ENCODE measurements at places on chromosomes 11 and 22. TPM values are rescaled to one million over a fixed set of nuclear protein-coding genes. Genes with fewer than 3 reads are reported as not detected.

Gene OR6A2
- 0.20 TPM for total RNA-seq

Gene AIFM3
- total RNA-seq: 0.20 TPM

Gene ASCL3
- not detected for total RNA-seq

- DNase-seq: no peak
Observed at GRCh38 chr11:5846701-5847100, 5.0 kb upstream of the OR52E6 start.

DNA sequence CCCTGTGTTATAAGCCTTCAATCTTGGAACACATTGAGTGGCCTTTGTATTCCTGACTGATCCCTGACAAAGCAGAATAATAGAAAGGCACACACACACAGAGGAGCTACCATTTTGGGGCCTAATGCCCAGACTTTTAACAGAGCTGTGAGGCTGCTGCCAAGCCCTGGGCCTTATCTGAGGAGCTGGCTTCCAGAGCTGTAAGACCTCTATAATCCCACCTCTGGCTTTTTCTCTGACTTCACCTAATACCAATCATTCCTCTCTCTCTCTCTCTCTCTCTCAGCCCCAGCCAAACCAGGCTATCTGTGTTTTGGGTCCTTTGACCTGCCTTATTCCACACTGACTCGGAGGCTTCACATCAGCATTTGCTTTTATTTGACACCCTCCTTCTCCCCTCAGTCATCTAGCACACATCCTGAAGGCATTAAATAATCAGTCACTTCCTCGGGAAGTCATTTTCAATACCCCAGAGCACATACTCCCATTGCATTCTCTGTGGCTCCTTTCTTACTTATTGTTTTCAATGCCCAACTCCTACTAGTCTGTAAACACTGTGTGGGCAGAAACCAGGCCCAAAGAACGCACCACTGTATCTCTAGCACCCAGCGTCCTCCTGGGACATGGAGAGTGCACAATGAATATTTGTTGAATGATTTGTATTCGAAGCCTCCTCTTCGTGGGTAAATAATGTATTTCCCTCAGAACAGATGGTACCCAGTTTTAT is 21.2 kb upstream of the TRIM44 start:
- DNase-seq: no peak

DNA sequence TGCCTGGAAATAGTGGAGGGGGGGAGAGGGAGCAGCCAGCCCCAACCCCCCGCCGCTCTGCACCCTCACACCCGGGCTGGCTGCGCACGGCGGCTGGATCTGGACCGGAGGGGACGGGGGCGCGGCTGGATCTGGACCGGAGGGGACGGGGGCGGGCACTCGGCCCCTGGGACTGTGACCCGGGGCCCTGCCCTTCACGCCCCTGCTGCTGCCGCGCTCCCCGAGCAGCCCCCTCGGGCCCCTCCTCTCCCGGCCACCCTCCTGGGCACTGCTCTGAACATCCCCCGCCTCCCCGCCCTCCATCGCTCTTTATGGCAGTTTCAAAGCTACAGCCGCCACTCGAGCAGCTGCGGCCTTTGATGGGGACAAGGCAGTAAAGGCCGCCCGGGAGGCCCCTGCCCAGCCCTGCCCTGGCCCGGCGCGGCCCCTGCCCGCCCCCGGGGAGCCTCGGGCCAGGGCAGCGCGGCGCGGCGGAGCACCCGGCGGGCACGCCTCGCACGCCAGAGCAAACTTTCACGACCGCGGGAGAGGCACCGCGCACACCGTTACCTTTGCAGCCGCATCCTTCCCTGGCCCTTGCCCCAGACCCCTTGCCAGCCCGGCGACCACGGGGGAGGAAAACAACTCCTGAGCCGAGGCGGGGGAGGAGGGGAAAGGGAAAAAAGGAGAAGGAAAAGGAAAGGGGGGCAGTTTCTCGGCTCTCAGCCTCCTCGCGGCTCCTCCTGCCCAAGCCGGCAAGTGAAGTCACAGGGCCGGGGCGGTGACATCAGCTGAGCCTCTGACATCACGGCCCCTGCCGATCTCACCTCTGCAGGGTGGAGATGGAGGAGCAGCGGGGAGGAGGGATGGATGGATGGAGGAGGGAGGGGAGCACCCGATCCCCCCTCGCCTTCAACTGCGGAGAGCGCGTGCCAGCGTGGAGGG is 13.1 kb upstream of the TCF20 start:
- DNase-seq: no peak

DNA sequence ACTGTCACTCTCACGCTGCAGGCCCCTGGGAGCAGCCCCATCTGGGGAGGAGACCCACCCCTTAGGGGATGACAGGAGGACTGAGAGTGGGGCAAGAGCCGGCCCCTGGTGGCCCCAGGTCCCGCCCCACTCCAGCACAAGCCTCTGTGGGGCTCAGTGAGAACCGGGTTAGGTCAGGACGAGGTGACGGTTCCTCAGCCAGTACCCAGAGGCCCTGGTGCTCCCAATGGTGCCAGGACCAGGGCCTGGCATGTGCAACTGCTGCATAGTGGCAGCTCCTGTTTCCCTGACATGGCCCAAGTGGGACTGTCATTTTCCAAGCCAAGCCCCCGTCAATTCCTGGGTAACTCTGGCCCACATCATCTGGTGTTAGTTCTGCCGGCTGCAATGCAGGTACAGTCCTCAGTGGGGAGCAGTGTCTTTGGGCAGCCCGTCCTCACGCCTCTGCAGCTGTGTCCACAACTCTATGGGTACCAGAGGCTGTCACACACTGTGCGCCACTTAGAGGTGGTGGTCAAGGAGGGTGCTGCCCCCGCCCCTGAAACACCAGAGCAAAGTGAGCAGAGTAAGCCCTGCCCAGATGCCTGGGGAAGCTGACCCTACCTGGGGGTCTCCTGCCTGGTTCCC is 15.9 kb downstream of the CHID1 start:
- DNase-seq: no peak

DNA sequence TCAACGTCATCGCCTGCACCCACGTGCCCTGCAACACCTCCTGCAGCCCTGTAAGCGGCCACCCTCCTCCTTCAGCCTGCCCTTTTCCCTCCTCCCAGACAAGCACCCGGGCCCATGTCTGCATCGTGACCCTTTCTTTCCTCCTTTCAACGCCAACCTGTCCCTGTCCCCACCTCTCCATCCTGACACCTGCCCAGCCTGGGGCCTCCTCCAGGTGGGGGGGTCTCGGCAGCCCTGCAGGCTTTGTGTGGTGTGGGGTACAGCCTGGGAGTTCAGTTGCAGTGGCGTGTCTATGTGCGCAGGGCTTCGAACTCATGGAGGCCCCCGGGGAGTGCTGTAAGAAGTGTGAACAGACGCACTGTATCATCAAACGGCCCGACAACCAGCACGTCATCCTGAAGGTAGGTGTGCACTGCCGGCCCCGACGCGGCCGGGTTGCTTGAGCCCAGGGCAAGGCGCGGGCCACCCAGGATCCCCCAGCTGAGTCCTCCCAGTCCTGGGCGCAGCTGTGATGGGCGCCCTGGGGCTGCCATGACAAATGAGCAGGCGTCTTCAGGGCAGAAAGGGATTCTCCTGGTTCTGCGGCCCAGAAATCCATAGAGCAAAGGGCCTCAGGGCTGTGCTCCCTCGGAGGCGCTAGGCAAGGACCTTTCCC is 33.7 kb downstream of the MUC2 start:
- no peak for DNase-seq

DNA sequence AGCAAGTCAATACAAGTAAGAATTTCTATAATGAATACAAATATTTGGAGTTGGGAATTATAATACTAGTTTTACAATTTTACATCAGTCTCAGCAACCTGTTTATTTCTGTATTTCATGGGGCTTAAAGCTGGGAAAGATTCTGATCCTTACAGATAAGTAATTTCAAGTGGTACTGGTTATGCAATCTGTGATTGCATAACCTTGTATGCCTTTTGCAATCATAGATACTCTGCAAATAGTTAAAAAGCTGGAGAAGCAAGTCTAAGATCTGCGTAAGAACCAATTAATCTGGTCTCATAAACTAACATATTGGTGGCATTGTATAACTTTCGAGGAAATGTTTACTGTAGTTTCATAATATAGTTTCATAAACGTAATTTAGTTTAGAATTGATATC is 198.3 kb upstream of the PGR start:
- no peak for DNase-seq

- no peak for DNase-seq
Observed at GRCh38 chr11:93773045-93773477, 11.0 kb upstream of the MED17 start.

GRCh38 chr11:34050581-34051348 is 766 bp upstream of the CAPRIN1 start:
- no peak for DNase-seq

- DNase-seq: no peak
Observed at GRCh38 chr22:24401931-24402367, 25.4 kb upstream of the ADORA2A start.

- DNase-seq: no peak
Observed at GRCh38 chr22:43272869-43273318, 70.3 kb downstream of the SCUBE1 start.

All from skin of body (tissue), 3 donors.